ENCODE measurements at places on chromosomes 6 and 20.

GRCh38 chr6:55443238-55444134, 116.2 kb downstream of the GFRAL start:
- no peak for DNase-seq

DNA sequence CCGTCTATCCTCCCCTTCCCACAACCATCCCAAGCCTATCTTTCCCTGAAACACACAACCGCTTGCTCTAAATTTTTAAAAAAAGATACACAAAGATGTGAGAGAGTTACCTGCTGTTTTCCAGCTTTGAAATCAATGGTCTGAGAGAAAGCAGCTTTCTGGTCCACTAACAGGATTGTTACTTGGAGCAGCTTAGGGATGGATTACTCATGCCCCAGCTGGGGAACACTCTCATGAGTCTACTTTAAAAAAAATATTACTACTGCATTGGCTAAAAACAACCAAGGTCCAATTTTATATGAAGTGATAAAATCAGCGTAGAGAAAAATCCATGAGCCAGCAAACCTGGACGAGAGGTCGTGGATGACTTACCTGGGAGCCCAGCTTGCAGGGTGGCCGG, 29.6 kb upstream of the FOXC1 start:
- DNase-seq, result no peak

GRCh38 chr6:33416386-33417127, 1.4 kb downstream of the CUTA start:
- DNase-seq, result no peak

DNA sequence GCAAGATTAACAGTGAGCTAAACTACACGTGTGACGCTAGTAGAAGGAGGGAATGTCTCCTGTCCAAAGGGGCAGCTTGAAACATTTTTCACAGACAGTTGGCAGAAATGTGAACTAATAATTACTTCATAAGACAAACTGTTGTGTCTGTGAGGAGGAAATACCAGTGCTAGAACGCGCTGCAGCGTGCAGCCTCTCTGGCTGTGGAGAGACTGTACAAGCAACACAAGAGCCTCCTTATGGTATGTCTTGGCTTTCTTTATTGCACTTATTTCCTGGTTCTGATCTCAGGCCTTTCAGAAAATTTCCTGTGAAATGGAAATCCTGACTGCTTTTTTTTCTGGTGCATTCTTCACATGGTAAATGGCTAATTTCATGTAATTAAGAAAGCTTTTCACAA, 25.3 kb upstream of the TIAM2 start:
- DNase-seq, result no peak

DNA sequence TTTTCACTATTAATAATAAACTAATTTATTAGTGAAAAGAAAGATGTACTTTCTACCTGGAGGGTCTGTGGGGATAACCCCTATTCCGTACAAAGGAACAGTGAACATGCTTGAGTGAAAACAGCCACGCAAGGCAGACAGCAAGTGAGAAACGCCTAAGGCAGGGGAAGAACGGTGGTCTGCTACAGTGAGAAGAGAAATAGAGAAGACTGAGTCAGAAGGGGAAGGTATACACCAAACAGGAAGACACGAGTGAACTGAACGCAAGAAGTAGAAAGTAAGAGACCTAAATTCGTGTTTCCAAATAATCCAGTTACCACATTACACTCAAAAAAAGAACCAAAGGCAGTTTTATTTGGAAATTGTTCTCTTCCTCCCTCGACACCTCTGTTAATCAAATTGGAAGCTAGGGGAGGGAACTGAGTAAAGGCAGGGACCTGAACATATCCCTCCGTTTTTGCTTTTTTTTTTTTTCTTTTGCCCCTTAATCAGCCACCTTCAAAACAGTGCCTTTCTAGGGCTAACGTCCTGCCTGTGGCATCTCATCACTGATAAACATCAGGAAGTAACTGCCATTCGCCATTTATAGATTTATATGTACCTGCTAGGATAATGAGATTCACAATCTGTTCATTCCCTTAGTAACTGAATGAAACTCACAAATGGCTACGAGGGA, 48.9 kb downstream of the ATXN1 start:
- DNase-seq, result no peak

GRCh38 chr6:13412639-13413465, 74.5 kb downstream of the GFOD1 start:
- DNase-seq, result no peak

DNA sequence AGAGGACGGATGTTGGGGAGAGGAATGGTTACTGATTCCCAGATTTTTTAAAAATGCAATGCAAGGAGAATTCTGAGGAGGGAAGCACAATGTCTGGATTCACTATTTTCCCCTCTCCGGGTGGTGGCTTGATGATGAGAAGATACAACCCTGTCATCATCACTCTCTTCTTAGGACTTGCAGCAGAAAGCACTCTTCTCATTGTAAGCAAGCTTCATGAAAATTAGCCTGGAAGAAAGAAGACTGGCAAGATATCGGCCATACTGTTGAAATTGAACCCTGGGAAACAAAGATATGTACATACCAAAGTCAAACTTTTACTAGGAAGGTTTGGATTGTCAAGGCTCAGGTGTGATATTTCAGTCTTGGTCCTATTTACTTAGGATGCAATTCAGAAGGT, 195.7 kb downstream of the EDN1 start:
- DNase-seq, result no peak

GRCh38 chr6:88048578-88048977, 937 bp downstream of the SPACA1 start:
- DNase-seq, result no peak

GRCh38 chr6:165268987-165269386, 40.4 kb downstream of the C6orf118 start:
- no peak for DNase-seq

DNA sequence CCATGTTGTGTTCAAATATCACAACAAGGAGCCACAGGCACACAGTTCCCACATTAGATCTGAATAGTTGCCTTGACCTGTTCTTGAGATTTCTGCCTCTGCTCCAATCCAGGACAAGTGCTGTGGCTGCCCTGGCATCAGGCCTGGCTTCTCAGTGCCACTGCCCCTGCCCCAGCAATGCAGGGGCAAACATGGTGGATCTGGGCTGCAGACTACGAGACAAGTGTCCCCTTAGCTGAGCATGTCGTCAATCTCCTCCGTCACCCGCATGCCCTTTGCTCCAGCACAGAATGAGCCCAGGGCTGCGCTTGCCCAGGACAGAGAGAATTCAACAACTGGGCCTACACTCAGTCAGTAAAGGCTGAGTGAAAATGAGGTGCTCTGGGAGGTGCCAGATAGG, 201.6 kb downstream of the SYNDIG1 start:
- DNase-seq, result no peak

DNA sequence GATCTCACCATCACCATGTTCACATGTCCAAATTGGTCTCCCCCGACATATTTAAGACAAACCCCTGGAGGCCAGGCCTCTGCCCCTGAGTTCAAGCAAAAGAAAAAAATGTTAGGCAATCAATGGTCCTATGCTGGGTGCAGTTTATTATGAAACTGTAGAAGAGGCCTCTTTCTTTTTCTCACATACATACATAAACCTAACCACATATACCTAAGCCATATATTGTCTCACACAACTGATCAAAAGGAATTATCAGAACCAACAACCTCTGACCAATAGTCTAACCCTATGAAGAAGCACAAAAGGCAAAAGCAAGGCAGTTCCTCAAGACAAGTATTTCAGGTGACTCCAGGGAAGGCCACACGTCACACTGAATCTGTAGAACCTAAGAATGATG, 49.9 kb downstream of the ILRUN start:
- DNase-seq, result no peak

DNA sequence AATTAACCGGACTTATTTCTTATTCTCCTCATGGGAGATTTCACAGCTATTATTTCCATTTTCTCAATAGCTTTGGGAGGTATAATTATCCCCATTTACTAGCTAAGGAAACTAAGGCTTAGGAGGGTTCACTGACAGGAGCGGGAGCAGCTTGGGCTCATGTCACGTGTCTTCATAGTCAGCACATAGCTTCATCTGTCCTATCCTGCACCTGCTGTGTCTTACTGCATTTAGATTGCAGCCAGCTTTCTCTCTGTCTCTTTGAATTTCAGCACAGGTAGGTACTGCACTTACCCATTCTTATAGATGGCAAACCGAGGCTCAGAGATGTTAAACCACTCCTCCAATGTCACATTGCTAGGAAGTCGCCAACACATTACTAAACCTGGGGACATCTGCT, 839.9 kb downstream of the MAFB start:
- DNase-seq, result no peak

DNA sequence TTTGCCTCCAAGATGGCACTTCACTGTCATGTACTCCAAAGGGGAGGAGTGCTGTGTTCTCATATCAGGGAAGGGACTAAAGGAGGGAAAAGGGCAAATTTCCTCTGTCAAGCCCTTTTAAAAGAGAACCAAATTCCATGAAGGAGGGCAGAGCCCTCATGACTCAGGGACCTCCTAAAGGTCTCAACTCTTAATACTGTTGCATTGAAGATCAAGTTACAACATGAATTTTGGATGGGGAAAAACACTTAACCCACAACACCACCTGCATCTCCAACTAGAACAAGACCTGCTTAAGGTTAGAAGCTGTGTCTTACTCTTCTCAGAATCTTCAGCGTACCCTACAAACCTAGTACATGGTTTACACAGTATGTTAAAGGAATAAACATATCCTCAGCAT, 23.7 kb upstream of the FBXO30 start:
- DNase-seq, result no peak

DNA sequence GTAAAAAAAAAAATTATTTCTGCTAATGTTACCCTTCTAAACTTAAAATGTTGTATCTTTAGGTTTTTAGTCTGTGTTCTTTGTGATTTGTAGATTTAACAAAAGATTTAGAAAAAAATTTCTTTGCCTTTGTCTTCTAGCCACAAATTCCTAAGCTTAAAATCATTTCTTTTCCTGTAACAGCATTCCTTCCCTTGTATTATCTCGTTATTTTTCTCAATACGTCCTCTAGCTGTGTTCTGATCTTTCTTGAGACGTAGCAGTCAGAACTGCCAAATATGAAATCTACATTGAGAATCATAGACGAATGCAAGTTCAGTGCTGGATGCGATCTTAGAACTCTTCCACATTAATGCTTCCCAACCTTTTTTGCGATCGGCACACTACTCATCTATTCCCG, 283.1 kb downstream of the UTRN start:
- DNase-seq, result no peak

- no peak for DNase-seq
Observed at GRCh38 chr6:140063021-140063399, 688.6 kb upstream of the CITED2 start.

DNA sequence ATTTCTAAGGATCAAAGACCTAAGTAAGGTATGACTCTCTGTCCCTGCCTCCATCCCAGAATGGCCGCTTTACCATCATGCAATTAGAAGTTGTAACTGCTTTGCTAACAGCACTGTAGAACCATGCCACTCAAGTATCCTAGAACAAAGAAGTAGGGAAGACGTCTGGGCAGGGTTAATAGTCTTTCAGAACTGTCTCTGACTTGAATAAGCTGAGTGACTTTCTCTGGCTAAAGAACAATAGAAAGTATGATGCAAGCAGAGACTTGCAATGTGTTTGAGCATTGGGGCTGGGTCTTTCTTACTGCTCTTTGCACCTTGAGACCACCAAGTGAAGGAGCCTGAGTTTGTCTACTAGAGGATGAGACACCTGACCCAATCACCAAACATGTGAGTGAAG, 279.6 kb upstream of the JAG1 start:
- DNase-seq, result no peak
